ENCODE measurements at places on chromosomes 16 and 17.
A peak's percentile ranks its signal among the peaks of the same experiment; 100 is the strongest.

DNA sequence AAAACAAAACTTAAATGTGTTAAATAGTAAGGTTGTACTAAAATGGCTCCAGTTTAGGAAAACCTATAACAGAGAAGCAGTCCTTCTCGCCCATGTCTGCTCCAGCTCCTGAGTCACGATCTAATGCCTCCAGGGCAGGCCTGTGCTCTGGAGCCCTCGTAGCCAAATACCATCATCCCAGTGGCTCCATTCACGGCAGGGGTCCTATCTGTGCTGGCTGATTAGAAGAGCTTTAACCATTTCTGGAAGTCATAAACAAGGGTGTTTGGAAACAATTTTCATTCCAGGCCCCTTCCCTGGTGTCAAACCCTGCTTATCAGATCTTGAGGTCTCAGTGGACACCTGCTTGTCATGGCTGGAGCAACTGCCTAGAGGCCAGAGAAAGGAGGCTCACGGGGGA, 336.9 kb downstream of the SOX9 start:
- DNase-seq: peak; percentile 99

DNA sequence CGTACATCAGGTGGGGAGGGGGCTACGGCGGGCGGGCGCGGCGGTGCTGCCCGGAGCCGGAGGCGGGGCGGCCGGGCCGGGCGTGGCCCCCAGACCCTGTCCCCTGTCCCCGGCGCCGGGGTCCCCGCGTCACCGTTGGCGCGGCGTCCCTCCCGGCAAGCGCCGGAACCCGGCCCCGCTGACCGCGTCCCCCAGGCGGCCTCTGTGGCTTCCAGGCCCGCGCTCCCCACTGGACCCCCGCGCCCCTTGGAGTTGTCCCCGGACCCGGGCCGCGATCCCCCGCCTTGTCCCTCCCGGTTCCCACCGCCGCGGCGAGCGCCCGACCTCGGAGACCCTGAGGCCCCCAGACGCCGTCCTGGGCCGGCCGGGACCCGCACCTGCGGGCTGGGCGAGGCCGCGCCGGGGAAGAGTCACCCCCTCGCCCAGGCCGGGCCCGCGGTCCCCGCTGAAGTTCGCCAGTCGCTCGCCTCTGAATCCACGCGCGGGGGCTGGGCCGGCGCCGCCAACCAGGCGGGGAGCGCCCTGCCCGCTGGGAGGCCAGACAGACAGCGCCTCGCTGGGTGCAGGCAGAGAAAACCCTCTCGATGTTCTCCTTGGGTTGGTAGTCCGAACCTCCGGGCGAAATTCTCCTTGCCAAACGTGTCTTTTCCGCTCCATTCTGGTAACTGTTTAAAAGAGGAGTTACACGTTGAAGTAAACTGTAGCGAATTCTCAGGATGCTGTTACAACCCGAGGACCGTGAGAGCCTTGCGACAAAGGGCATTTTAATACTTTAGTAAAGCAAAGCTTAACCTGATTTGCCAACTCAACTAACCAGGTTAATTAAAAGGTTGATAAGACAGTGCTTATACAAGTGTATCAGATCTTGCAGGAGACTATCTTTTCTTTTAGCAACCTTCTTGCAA, 761 bp downstream of the GAN start:
- DNase-seq: peak; percentile 77

DNA sequence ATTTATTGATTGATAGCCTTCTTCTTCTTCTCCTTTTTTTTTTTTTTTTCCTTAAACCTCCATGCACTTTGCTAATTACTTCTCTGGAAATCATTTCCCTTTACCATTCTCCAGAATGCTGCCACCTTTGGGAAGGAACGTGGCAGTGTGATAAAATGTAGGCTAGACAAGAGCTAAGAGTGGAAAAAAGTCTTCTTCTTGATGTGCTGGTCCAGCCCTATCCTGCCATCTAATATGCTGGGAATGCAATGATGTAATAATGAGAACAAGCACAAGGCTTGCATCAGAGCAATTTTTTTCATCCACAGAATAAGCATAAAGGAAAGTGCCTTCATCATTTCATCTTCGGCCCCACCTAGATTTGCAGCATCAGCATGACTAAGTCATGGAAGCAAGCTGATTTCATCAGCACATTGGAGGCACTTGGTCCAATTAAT, 128.7 kb upstream of the ZFHX3 start:
- DNase-seq: peak; percentile 63

GRCh38 chr17:81025065-81025740, 9.7 kb upstream of the BAIAP2 start:
- DNase-seq: no peak

DNA sequence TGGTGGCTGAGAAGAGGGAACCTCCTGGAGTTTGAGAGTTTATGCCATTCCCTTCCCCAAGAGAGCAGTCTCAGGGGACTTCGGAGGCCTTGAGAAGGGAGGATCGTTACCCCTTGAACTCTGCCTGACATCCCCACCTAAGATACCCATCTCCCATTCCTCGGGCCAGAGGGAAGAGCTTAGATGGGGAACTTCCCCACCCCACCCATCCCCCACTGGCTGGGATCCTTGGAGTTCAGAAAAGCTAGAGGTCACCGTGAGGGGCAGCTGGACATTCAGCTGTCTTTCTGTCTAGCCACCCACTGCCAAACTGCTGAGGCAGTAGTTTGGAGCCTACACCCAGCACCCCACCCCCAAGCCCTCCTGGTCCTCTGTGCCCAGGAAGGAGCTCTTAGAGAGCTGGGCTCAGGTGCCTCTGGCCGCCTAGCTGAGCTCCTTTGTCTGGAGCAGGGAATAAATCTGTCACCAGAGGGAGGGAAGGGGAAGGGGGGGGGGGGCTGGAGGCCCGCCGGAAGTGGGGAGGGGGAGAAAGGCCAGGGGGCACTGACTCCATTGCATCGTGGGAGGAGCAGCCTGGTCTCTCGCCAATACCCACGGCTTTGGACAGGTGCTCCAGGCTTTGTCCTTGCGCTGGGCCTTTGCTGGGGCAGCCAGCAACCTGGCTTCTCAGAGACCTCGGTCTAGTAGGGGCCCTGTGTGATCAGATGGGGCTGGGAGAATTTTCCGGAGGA, 1.0 kb downstream of the HSD11B2 start:
- DNase-seq: no peak

All from islet precursor cell (in vitro differentiated cells).